ENCODE measurements at places on chromosomes 3 and 15.

DNA sequence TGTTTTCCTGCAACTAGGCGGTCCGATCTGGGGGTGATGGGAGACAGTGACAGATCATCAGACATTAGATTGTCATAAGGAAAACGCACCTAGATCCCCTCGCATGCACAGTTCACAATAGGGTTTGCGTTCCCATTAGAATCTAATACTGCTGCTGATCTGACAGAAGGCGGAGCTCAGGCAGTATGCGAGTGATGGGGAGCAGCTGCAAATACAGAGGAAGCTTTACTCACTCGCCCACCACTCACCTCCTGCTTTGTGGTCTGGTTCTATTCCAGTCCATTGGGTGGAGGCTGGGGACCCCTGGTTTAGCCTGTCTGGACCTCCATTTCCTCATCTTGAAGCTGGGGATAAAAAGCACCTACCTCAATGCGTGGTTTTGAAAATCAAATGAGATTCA lies 437.5 kb upstream of the PROK2 start:
- DNase-seq: no peak

GRCh38 chr15:67883234-67883773 lies 43.5 kb upstream of the RNU6-1 start:
- DNase-seq: no peak

DNA sequence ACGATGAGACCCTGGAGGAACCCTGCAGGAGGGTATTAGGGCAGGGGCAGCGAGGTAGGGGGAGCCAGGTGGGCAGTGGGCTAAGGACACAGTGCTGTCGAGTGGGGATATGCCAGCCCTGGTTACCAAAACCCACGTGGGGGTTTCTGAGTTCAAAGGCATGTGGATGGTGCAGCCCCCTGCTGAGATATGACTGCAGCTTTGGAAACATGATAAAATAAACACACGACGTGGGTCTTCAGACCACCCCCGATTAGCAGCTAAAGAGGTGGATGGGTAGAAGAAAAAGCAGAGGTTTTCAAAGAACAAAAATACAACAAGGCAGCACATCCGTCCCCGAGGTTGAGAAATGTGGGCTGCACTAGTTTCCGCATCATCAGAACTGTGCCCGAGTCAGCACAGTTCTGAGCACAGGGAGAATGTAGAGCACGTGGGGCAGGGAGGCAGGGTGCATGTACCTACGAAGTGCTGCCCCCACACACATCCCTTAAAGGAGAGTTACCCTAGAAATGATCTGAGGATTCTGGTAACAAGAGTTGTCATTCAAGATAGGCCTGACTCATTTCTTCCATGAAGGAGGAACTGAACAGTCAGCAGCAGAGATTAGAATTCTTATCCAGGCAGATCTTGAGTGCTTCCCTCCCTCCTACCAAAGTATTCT lies 121.3 kb downstream of the RPLP1 start:
- no peak for DNase-seq

GRCh38 chr3:113261626-113262303 lies 50.4 kb downstream of the BOC start:
- DNase-seq: no peak

DNA sequence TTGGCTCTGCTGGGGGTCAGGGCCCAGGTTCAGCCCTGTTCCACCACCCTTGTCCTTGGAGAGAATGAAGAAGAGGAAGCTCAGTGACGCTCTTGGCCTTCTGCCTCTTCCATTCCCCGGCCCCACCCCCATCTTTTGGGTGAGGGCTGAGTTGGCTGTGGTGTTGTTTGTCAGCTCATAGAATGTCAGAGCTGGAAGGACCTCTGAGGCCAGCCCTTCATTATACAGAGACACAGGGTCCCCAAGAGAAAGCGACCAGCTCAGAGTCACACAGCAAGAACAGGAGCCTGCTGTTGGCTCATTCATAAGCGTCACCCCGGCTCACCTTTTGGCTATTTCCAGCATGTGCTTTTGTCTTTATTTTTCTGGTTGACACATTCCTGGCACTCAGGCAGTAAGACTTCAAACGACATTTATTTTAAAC lies 68.2 kb downstream of the AAGAB start:
- DNase-seq: no peak

Measured in neural crest cell (in vitro differentiated cells).